GM13977 (cell line): ENCODE measurements at places on chromosomes 12 and 14.

DNA sequence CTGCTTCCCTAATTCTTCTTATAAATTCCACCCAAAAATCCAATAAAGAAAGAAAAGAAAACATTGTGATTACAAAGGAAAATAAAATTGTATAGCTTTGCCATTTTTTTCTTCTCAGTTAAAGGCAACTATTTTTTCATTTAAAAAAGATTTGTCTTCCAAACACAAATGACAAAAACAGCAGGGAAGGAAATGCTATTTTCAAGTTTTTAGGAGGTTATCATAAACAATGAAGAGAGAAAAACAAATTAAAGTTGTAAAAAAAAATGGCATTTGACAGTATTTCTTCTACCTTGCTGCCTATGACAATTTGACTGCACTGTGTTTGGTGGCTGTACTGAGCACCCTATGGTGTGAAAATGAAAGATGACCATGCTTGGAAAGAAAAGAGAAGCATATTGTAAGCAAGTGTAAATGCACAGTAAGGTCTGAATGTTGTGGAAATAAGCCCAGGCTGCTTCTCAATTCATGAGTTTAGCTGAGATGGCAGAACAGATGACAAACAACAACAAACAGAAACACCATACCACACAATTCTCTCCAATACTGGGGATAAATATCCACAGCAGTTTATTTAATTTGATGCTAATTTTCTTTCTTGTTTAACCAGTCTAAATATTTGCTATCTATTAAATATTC is 109.8 kb downstream of the PRKD1 start:
- DNase-seq = no peak

- no peak for DNase-seq
Observed at GRCh38 chr12:50988871-50989270, 36.5 kb downstream of the HIGD1C start.

GRCh38 chr12:45893240-45893639 is 97.1 kb downstream of the SCAF11 start:
- DNase-seq = no peak

DNA sequence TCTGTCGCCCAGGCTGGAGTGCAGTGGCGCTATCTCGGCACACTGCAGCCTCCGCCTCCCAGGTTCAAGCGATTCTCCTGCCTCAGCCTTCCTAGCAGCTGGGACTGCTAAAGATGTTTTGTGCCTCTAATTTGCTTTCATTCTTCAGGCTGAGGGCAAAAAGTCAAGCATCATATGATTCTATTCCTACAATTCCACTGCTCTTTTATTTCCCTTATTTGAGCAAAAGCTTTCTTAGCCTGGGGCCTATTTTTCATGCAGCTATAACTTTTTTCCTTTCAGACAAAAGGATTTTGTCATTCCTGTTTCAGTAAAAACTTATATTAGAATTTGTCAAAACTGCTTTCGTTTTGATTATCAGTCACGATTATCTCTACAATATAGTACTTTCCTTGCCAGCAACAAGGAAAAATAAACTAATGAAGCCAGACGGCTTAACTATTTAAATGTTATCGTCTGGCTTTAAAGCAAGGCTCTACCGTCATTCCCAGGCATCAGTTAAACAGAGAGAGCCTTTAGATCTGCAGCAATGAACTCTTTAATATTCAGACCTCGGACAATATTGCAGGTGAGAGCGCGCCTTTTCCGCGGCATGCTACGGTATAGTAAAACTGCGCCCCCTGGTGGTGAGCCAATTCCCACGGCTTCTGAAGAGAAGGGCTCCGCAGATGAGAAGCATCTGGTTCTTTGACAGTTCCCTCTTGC is 1.4 kb upstream of the SLC2A13 start:
- DNase-seq = peak; percentile 76

GRCh38 chr14:92252323-92252722 is 70.6 kb upstream of the SLC24A4 start:
- DNase-seq = no peak

DNA sequence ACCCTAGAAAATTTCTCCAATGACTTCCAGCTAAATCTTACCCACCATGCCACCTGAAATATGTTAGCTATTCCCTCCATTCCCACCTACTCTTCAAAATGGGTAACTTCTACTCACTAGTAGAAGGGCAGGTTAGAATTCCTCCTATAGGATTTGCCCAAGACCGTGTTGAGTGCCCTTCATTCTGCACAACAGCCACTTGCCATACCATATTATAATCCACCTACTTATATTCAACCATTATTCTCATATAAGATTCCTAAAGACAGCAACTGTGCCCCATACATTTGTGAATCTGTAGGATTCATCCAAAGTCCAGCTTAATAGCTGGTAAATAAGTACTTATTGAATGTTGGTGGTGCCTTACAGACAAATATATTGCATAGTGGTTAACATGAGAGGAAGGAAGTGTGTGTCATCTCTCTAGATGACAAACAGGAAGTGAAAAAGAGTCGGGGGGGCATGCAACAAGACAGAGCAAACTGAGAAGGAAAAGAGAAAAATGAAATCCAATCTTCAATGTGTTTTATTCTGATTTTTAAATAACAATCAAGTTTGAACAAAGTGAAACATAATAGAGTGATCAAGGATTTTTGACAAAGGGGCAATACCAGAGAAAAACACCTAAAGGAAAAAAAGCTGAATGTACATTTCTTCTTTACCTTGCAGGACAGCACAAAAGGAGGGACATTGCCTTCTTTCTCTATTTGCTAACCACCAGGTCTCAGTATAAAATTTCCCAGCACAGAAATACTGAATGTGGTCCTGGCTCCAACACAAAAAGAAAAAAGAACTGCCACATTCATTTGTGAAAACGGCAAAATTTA is 389.3 kb upstream of the USP15 start:
- DNase-seq = no peak

- DNase-seq = no peak
Observed at GRCh38 chr12:11539156-11539555, 110.3 kb upstream of the ETV6 start.

DNA sequence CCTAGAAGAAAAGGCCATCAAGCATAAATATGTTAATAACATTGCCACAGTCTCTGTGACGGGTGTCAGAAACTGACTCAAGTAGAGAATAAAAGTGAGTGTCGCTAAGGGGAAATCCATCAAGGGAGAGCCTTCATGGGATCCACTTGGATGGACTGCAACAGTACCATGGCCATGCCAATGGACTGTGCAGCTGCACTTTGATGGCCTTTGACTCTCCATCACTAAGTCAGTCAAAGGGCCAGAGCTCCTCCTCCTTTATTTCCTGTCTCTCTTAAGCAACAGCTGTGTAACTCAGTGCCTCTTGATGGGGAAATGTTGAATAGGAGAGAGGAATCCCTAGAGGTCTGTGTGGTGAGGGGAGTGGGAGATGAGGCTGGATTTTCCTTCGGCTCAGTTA is 335.2 kb downstream of the BMP4 start:
- no peak for DNase-seq

GRCh38 chr12:13253966-13254760 is 57.6 kb downstream of the EMP1 start:
- no peak for DNase-seq

GRCh38 chr12:44858226-44858855 is 17.8 kb downstream of the NELL2 start:
- DNase-seq = no peak

- no peak for DNase-seq
Observed at GRCh38 chr14:102280376-102280962, 24.5 kb downstream of the MOK start.

GRCh38 chr14:90671382-90672234 is 144.6 kb downstream of the TTC7B start:
- no peak for DNase-seq

DNA sequence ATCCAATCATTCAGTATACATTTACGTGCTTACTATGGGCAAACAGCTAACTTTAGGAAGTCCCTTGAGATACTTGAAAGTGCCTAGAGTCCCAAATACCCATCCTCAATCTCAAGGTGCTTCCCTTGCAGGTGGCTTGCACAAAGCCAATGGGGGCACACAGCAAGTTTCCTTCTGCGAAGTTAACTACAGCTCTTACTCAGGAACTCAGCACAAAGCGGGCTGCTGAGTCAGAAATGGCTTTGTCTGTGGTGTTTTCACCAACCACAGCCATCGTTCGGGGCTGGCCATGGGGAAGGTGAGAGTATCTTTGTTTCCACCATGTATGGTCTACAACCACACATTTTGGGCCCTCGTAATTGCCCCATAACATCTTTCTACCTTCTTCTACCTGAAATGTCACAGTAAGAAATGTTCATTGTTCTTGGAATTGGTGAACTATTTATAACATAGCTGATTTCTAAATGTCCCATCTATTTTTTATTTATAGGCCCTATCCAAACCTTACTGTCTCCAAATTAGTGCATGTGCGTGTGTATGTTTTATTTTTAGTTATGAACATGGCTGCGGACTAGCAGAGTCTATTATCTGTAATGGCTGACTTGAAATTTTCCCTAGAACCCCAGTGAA is 13.9 kb downstream of the MFAP5 start:
- peak; percentile 80 for DNase-seq

DNA sequence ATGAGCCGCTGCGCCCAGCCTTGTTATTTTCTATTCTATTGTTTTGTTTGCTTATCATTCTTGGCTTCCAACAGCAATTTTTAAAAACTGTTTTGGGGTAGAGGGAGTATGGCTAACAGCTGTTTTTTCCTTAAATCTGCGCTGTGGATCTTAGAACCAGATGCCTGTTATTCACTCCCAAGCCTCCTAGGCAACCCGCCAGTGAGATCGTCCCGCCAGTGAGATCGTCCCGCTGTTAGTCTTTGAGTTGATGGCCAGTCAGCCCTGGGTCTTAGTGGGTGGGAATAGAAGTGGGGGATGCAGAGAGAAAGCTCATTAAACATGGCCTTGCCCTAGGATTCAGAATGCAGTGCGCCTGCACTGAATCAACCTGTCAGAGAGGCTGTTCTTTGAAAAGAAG is 67.3 kb upstream of the BICD1 start:
- no peak for DNase-seq

DNA sequence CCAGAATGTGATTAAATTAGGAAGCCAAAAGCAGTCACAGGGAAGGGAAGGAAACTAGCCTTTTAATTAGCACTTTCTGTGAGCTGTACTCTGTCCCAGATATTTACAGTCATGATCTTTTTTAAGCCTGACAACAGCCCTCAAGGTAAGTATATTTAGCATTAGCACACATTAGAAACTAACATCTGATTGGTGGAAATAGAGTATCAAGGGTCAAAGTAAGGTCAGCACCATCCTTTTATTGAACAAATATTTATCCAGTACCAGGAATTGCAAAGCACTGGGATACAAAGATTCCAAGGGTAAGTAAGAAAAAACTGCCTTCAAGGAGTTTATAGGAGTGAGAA is 28.2 kb downstream of the RPGRIP1 start:
- peak; percentile 45 for DNase-seq

DNA sequence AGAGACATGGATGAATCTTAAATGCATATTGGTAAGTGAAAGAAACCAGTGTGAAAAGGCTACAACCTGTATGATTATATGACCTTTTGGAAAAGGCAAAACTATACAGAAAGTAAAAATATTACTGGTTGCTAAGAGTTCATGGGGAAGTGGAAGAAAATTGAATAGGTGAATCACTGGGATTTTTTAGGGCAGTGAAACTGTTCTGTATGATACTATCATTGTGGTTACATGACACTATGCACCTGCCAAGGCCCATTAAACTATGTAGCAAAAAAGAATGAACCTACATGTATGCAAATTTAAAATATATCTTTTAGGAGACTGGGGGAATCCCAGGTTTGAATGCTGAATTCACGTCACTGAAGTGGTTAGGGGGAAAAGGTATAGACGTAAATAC is 12.6 kb upstream of the OR8S1 start:
- peak; percentile 58 for DNase-seq

DNA sequence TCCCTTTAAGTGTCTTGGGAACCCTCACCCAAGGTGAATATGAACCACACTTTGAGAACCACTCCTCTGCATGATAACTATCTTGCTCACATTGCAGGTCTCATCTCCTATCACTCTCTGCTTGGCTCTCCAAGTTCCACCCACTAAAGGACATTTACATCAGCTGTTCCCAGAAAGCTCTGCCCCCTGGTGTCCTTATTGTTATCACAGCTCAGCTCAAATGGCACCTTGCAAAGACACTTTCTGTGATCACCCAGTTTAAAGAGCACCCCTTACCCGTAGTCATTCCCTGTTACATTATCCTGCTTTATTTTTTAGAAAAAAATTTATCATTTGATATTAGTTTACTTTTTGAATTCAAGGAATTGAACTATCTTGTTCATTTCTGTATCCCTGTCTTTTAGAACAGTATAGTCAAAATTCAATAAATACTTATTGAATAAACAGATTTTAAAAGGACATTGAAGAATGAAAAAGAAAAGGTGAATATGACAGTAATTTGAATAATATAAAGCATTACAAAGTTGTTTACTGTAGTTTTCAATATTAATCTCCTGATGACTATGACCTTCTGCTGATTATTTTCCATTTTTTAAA is 20.5 kb upstream of the GUCY2C start:
- DNase-seq = peak; percentile 59

DNA sequence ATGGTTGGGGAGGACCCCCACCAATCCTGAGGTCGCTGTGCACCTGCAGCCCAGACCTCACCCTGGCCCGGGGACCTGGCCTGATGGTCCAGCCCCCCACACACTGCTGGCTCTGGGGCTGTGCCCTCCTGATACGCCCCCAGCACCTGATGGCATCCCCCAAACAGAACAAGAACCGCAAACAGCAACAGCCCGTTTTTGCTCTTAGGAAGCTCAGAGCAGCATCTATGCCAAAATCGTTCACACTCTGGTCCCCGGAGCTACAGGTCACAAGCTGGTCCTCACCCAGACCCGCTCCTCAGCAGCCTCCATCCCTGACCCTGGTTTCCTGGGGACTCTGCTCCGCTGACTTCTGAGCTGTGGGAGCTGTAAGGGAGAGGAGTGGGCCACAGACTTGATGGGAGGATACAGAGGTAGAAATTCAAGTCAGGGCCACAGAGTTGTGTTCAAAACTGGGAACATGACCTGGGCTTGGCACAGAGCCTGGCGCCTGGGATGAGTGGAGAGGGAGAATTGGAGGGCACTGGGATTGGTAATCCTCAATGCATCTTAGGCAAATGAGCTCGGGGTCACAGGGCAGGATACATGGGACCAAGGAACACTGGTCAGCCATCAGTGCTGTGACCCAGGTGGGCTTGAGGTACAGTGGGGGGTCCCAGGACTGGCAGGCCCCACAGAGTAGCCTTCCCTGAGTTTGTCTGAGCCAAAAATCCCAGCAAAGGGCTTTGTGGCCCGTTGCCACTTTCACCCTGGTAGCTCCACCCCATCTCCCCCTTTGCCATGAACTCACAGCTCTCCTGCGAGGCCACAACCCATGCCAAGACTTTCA is 170.9 kb upstream of the RTL1 start:
- DNase-seq = no peak

- DNase-seq = no peak
Observed at GRCh38 chr12:121424624-121424975, 24.7 kb downstream of the RNF34 start.

GRCh38 chr12:93061473-93062419 is 132.7 kb upstream of the EEA1 start:
- no peak for DNase-seq

- DNase-seq = peak; percentile 20
Observed at GRCh38 chr12:101793401-101793800, 37.4 kb downstream of the GNPTAB start.

- DNase-seq = no peak
Observed at GRCh38 chr12:105047308-105047707, 37.0 kb downstream of the ALDH1L2 start.
